CD4-positive, alpha-beta T cell treated with Interleukin-12 subunit alpha and Interleukin-12 subunit beta, for 1 hour (primary cell): ENCODE measurements at places on chromosomes 4 and X.

- DNase-seq: no peak
Observed at GRCh38 chr4:141759796-141760425, 123.5 kb downstream of the IL15 start.

DNA sequence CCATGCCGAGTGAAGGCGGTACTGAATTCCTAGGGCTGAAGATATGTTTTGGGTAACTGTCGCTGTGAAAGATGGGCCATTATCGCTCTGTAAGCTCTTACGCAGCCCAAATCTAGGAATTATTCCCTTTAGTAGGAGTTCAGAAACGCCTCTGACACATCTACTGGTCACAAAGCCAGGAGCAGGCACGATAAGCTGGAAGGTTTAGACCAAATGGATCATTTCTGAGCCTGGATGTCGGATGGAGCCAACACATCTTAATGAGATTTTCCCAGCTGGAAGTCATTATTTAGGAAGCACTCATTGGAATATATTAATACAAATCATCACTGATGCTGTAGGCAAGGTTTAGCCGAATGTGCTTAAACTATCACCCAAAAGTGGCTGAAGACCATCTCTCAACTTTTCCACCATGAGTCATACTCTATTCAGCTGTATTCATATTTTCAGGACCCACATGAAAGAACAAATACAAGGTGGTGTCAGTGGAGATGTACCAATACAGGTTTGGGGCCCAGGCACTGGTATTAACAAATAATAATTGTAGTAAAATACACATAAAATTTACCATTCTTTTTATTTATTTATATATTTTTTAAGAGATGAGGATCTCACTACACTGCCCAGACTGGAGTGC lies 34.2 kb upstream of the ATRX start:
- DNase-seq: no peak

DNA sequence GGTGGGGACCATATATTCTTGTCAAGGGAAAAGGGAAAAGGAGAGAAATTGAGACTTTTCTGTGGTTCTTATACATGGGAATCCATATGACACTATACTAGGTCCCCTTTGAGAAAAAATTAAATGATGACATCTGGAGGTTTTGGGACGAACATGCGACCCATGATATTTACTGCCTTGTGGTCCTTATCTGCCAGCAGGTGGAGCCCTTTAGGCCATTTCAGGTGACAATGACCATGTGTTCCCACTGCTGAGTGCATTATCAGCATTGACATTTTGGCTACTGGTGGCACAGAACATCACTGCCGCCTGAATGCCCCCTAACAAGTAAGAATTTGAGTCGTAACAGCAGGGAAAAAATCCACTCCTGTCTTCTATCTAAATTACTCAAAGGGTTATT lies 843.4 kb downstream of the FSTL5 start:
- DNase-seq: no peak

DNA sequence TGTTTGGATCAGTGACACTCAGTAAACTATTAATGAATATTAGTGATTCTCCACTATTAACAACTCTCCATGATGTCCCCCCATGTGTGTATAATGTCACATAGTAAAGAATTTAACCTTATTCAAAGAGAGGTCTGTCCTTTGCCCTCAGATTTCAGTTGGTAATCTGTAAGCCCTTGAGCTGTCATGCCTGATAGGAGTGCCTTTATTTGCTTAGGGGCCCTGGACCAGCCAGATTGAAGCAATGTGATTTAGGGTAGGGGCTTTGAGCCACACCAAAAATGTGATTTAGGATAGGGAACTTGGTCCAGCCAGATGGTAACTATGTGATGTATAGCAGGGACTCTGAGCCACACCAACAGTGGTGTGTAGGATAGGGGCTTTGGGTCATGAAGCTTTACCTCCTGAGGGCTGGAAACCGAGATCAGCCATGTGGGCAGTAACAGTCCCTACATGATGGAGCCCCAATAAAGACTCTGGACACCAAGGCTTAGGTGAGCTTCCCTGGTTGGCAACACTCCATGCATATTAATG lies 44.3 kb upstream of the PAGE4 start:
- DNase-seq: no peak

- DNase-seq: no peak
Observed at GRCh38 chr4:75343333-75343732, 170.9 kb downstream of the RCHY1 start.

- DNase-seq: no peak
Observed at GRCh38 chrX:49995795-49996455, 73.5 kb downstream of the CLCN5 start.

- DNase-seq: peak; percentile 31
Observed at GRCh38 chrX:48468247-48468671, 1.8 kb downstream of the SLC38A5 start.

DNA sequence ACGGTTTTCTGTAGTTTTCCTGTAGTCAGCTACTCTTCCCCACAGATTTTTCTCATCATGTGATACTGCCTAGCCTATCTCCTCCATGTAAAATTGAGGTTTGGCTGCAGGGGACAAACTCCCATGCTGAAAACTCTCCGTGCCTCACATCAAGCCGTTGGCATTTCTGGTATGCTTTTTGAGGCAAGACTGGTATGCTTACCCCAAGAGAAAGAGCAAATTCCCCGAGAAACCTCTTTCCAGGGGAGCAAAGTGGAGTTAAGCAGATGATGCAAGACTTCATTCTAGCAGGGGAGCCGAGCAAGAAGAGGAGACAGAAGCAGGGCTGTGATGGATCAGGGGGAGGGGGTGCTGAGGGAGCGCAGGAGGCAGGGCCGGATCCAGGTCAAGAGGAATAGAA lies 4.8 kb downstream of the SOWAHD start:
- DNase-seq: no peak

DNA sequence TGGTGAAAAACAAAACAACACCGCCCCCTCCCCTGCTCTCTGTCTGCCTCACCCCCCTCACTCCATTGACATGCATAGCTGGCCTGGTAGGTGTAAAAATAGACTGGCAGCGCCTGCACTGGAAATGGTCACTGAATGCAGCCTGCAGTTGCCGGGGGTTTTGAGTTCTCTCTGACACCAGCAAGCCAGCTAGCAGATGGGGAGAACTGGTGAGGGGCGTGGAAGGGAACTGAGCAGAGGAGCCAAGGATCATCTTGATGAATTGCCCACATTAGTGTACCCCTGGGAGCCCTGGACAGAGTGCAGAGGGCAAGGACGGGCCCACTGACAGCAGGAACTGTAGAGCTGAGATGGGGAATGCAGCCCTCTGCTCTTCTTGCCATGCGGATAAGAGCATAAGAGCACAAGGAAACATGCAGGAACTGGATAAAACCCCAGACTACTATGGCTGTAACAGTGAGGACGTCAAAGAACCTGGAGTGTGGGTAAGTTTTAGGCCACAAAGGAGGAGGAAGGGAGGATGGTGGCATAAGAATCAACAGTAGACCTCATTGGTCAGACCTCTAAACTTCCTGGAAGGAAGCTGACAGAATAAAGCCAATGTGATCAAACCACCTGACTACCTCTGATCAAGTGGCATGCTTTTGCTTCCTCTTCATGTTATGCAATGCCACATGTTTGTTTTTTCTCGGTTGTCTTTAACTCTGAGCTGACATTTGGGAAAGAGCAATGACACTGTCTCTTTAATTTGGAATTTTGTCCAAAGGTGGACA lies 96.3 kb downstream of the ANK2 start:
- no peak for DNase-seq

DNA sequence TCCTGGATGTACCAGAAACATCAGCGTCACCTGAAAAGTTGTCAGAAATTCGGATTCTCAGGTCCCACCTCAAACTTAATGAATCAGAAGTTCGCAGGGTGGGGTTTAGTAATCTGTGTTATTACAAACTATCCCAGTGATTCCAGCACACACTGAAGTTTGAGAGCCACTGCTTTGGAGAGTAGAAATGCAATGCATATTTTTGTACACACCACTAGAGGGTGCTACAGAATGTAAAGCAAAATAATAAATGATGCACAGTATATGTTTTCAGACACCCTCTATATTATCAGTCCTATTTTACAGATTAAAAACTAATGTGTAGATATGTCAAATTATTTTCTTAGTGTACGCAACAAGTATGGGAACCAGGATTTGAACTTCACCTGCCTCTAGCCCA lies 2.4 kb upstream of the MORF4L2 start:
- DNase-seq: peak; percentile 44

GRCh38 chr4:6329478-6330383 lies 60.1 kb downstream of the WFS1 start:
- no peak for DNase-seq

GRCh38 chr4:184348311-184349233 lies 125.8 kb downstream of the IRF2 start:
- no peak for DNase-seq

GRCh38 chrX:82384401-82384800 lies 1123.7 kb upstream of the POU3F4 start:
- no peak for DNase-seq

- no peak for DNase-seq
Observed at GRCh38 chr4:140271553-140271952, 101.9 kb upstream of the SCOC start.

DNA sequence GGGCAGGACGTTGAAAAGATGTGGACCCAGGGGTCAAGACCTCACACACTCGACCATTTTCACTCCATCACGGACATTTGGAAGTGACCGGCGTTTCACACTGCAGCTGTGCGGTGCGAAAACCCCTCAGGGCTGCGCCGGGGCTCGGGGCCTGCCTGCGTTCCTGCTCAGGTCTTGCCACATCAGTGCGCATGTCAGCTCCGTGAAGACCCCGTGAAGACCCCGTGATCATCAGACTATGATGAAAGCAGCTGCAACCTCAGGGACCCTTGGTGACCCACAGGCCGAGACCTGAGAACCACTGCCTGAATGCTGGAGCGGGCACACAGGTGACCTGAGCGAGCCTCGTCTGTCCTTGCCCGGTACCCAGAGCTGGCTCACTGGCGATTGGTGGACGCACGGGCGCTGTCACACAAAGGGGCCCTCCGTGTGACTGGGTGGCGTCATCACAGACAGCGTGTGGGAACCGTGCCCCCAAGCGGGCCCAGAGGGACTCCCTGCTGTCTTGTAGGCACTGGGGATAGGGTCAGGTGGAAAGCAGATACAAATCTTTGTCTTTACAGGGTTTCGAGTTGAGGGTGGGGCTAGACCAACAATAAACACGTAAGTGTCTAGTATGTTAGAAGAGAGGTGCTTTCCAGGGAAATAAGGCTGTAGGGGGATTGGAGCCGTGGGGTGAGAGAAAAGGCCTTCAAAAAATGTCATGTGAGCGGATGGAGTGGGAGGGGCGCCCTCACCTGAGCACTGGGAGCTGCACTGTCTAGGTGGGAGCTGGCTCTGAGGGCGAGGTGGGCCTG lies 12.7 kb downstream of the MSANTD1 start:
- no peak for DNase-seq

- no peak for DNase-seq
Observed at GRCh38 chr4:79982601-79983322, 90.3 kb downstream of the ANTXR2 start.

DNA sequence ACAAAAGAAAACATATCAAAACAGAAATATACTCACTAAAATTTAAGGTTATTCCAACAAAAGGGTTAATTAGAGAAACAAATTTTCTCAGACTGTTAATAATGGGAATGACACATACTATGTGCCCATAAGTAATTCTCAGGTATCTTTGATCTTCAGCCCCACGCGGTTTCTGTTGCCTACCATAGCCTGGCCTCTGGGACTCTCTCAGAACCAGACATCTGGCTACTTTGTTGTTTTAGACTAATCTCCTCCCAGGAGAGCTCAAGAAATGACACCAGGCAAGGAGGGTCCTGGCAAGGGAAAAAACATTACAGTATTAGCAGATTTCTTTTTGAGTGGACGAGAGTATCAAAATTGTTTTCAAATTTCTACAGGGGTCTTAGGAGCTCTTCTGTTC lies 43.7 kb downstream of the SLC10A7 start:
- DNase-seq: no peak

DNA sequence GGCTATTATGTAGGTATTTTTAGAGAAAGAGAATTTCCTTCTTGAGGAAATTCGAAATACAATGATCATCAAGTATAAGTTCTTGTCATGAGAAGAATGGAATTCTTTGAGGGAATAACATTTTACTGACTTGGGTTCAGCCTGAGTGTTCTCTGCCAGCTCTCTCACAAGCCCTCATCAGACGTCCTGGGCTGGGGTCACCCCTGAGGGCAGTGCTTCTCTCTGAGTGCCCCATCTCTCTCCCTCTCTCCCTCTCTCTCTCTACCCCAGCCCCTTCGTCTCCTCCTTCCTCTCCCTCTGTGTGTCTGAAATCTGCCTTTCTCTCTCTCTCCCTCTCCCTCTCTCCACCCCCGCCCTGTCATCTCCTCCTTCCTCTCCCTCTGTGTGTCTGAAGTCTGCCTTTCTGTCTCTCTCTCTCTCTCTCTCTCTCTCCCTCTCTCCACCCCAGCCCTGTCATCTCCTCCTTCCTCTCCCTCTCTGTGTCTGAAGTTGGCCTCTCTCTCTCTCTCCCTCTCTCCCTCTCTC lies 241.7 kb upstream of the PSAPL1 start:
- DNase-seq: no peak

DNA sequence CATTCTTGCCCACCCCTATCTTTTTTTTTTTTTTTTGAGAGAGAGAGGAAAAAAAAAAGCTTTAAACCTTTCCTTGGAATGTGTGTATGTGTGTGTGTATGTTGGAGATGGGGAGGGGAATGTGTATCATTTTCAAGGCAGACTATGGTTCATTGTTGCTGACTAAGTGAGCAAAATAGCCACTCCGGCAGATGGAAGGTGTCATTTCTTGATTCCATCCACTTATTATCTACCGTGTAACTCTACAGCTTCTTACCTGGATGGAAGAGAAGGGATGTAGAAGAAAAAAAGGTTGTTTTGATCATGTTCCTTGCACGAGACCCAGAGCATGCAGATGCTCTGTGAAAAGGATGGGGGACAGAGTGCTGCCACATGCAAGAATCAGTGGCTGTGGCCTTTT lies 5.9 kb upstream of the GK2 start:
- no peak for DNase-seq

- DNase-seq: no peak
Observed at GRCh38 chr4:96103086-96103485, 263.2 kb downstream of the PDHA2 start.

GRCh38 chr4:13399257-13399656 lies 84.9 kb downstream of the RAB28 start:
- no peak for DNase-seq

GRCh38 chrX:53438832-53439230 lies 4.7 kb upstream of the HSD17B10 start:
- DNase-seq: no peak

GRCh38 chrX:139750390-139750789 lies 42.4 kb upstream of the MCF2 start:
- no peak for DNase-seq
